Putamen (tissue), 1 donor: ENCODE measurements at places on chromosomes 7 and 10.

- peak; percentile 30 for DNase-seq
These were observed 85.2 kb downstream of the ADAM12 start for GRCh38 chr10:126302826-126303665.

DNA sequence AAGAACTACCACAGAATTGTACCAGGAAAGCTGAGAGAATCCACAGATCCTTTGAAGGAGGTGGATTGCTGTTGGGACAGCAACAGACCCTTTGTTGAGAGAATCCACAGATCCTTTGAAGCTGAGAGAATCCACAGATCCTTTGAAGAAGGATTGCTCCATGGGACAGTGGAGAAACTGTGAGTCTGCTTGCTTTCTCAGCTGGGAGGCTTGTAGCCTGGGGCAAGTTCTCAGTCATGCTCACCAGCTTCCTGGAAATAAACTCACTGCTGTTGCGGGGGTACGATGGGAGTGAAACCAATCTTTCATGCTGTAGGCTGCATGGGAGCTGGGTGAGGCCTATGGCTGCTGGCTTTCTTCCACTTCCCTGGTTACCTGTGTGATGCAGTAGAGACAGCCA, 106.3 kb downstream of the C7orf25 start:
- DNase-seq = no peak

DNA sequence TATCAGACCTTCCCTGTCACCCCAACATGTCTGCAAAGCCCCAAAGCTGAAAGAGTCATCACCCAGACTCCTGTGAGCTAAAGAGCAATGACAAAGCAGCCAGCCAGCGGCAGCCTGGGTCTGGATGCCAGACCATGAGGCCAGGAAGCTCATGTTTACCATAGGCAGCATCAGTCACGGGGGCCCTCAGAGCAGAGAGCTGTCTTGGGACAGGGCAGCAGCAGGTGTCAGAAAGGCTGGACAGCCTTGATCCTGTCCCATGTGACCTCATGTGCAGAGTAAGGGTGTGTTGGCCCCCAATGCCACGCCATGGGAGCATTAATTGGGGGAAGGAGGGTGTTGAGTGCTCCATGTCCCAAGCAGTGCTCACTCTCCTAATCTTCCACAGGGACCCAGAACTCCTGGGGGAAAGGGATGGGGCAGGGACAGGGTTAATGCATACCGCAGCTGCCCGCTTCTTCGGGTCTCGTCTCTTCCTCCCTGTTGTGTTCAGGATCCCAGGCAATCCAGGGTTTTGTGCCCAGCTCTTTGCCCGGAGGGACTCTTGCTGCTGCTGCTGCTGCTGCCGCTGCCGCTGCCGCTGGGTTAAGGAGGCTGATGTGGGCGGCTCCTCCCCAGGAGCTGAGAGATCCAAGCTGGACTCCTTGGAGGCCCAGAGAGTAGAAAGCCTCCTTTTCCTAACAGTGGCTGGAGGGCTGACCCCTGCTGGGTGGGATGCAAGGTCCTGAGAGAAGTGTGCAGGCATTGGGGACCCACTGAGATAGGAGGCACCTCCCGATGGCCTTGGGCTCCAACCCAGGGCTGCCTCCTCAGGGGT, 7.1 kb downstream of the CCDC201 start:
- no peak for DNase-seq

DNA sequence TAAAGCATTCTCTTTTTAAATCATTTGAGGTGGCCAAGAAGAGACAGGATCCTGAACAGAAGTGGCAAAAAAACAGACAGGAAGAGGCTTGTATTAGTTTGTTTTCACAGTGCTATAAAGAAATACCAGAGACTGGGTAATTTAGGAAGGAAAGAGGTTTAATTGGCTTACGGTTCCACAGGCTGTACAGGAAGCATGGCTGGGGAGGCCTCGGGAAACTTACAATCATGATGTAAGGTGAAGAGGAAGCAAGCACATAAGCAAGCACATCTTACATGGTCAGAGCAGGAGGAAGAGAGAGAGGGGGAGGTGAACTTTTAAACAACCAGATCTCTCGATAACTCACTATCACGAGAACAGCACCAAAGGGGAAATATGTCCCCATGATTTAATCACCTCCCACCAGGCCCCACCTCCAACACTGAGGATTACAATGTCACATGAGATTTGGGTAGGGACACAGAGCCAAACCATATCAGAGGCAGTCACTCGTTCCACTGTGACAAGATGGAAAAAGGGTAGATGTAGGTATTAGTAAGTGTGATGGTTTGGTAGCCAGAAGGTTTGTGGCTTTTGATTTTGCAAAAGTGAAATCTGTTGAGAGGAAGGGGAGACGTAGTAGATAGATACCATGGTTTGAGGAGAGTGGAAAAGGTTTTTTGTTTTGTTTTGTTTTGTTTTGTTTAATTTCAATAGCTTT, 5.1 kb downstream of the MSRB2 start:
- no peak for DNase-seq

GRCh38 chr10:48279081-48279751, 4.7 kb upstream of the FRMPD2 start:
- no peak for DNase-seq

- no peak for DNase-seq
These were observed 20.8 kb upstream of the ADAM12 start for GRCh38 chr10:126408953-126409641.

GRCh38 chr7:85160223-85160622, 26.6 kb downstream of the SEMA3D start:
- no peak for DNase-seq

DNA sequence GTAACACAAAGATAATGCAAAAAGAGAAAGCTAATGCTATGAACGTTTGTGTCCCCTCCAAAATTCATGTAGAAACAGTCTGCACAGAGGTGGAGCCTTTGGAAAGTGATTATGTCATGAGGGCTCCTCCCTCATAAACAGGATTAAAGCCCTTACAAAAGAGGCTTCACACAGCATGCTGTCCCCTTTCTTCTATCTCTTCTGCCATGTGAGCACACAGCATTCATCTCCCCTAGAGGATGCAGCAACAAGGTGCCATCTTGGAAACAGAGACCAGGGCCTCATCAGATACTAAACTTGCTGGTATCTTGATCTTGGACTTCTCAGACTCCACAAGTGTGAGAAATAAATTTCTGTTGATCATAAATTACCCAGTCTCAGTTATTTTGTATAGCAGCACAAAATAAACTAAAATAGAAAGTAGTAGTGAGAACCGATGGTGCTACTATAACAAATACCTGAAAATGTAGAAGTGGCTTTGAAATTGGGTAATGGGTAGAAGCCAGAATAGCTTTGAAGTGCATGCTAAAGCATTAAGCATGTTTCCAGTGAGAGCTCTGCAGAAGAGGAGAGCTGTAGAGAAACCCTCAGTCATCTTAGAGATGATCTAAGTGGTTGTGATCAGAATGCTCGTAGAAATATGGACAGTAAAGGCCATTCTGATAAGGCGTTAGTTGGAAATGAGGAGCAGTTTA, 108.7 kb downstream of the DNAJC1 start:
- DNase-seq = no peak

DNA sequence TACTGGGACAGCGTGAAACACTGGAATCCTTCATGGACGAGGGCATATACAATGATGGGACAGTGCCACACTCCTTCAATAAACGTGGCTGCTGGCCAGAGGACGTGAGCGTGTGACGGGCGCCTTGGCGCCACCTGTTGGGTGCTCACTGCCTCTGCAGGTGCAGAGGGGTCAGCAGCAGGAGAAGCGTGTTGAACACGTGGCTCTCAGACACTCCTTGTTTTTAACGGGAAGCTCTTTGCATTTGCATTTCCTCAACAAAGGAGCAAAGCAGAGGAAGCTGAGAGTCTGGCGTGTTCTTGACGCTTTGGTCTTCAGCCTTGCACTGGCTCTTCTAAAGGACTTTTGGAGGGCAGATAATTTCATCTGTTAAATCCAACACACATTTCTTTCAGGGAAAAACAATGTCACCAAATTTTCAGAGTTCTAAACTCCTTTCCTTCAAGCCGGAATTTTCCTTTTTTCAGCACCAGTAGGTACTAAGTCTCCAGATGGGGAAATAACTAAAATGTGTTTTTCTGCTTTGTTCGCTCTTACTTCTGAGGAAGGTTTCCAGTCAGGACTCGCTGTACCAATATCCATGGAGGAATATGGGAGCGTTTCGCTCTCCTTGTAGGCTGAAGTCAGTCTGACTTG, 2.9 kb upstream of the GET4 start:
- peak; percentile 81 for DNase-seq
